ENCODE measurements at places on chromosomes 6 and 20. TPM values are rescaled to one million over a fixed set of nuclear protein-coding genes. Genes with fewer than 3 reads are reported as not detected.

GRCh38 chr6:25637211-25637610 is 14.8 kb upstream of the SCGN start:
- no peaks in the 10 kb centered on the region for H3K36me3 ChIP-seq
- H3K4me1 ChIP-seq, result no peaks in the 10 kb centered on the region
- H3K27me3 ChIP-seq, result no peaks in the 10 kb centered on the region
- H3K4me3 ChIP-seq, result no peak overlapping the region
- DNase-seq, result no peak

BPIFB1 gene
- total RNA-seq, result not detected

- DNase-seq, result no peak
- H3K27ac ChIP-seq, result no peak overlapping the region
- no peaks in the 10 kb centered on the region for H3K36me3 ChIP-seq
- H3K4me1 ChIP-seq, result no peaks in the 10 kb centered on the region
- H3K27me3 ChIP-seq, result no peaks in the 10 kb centered on the region
Measured at GRCh38 chr20:15556869-15557268, 1016.4 kb downstream of the KIF16B start.

DNA sequence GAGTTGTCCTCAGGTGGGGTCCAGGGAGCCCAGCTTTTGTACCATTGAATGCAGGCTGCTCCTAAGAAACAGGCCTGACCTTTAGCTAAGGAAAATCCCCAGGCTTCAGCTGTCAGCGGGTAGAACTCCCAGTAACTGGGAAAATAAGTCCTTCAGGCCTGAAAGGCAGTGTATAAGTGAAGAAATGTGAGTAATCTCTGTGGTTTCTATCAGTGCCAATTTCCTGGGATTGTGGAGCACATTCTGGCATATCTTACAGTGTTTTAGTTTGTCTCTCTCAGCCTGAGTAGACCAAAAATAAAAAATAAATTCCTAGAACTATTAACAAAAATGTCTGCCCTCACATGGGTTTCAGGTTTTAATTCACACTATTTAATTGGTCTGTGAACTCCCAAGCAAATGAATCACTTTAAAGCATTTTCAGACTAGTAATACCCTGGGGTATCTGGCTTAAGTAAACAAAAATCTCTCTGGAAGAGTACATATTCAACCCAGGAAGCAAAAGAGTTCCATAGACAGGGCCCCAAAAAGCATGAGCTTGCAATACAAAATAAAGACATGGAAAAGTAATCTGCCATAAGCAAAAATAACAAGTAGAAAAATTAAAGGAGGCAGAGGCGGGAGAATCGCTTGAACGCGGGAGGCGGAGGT is 566.2 kb upstream of the NOX3 start:
- no peaks in the 10 kb centered on the region for H3K27me3 ChIP-seq
- no peak overlapping the region for H3K4me3 ChIP-seq
- no peak for DNase-seq

DNA sequence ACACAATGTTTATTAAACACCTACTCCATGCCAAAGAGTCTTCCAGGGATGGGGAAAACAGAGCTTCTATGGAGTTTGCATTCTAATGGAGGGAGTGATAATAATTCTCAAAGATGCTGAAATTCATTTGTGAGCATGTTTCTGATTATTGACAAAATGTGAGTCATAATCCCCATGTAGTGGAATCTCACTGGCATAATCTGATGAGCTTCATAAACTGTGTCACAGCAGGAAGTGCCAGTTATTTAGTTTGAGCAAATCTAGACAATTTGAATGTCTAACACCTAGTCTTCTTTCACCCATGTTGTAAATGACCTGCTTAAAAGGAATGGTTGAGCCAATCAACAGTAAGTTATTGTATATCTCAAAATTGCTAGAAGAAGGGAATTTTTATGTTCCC is 95.1 kb downstream of the KCNQ5 start:
- no peaks in the 10 kb centered on the region for H3K36me3 ChIP-seq
- H3K4me1 ChIP-seq, result no peaks in the 10 kb centered on the region
- DNase-seq, result no peak
- H3K27me3 ChIP-seq, result no peaks in the 10 kb centered on the region
- H3K4me3 ChIP-seq, result no peak overlapping the region
- H3K27ac ChIP-seq, result no peak overlapping the region

GRCh38 chr6:152625213-152625612 is 11.9 kb downstream of the SYNE1 start:
- H3K36me3 ChIP-seq, result no peaks in the 10 kb centered on the region
- no peaks in the 10 kb centered on the region for H3K27me3 ChIP-seq
- H3K27ac ChIP-seq, result no peak overlapping the region

DNA sequence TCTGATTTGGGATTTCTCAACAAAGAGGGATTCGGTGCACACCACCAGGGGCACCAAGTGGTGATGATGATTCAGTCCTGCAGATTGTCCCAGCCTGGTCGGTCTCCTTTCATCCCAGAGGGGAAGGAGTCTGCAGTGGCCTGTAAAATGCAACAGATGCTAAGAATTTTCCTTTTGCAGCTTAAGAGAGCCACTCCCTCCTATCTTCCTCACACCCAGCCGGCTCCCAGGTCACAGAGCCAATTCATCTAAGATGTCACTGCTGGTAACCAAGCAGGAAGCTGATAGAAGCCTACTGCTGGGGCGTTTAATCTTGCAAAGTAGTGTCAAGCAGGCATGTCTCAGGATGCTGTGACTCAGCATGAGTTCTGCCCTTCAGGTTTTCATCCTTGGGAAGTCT is 203.8 kb upstream of the LRFN2 start:
- no peak overlapping the region for H3K4me3 ChIP-seq
- H3K36me3 ChIP-seq, result no peaks in the 10 kb centered on the region
- peaks cover 3% of the 10 kb centered on the region for H3K4me1 ChIP-seq
- no peak for DNase-seq
- no peaks in the 10 kb centered on the region for H3K27me3 ChIP-seq

- no peak overlapping the region for H3K27ac ChIP-seq
- no peak overlapping the region for H3K4me3 ChIP-seq
- H3K4me1 ChIP-seq, result no peaks in the 10 kb centered on the region
- no peak for DNase-seq
- no peaks in the 10 kb centered on the region for H3K27me3 ChIP-seq
Measured at GRCh38 chr6:38933426-38933825, 115.2 kb upstream of the GLP1R start.

SAPCD1 gene
- 3.4 TPM for total RNA-seq

GRCh38 chr20:13984211-13984610 is 6.2 kb downstream of the SEL1L2 start:
- no peak overlapping the region for H3K27ac ChIP-seq
- no peaks in the 10 kb centered on the region for H3K4me1 ChIP-seq
- DNase-seq, result no peak
- no peaks in the 10 kb centered on the region for H3K27me3 ChIP-seq

DNA sequence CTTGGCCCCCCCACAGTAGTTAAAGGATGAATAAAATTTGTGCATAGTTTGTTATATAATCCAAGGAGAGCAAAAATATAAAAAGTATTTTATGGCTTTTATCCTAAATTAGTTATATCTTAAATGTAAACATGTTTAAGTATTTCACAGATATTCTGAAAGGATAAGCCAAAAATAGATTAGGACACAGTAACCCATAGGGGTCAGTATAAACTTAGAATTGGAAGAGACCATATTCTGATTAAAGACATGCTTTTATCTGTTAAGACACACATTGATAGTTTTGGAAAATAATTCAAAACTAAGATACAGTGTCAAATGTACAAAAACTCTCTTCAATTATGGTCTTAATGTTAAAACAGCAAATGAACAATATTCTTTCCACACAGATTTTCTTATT is 4.5 kb upstream of the SERINC1 start:
- no peaks in the 10 kb centered on the region for H3K4me1 ChIP-seq
- no peak for DNase-seq
- H3K27me3 ChIP-seq, result no peaks in the 10 kb centered on the region
- no peak overlapping the region for H3K4me3 ChIP-seq
- H3K36me3 ChIP-seq, result no peaks in the 10 kb centered on the region

TMEM63B gene
- 16.8 TPM for total RNA-seq

ADGRB3 gene
- total RNA-seq, result 1.9 TPM

GZF1 gene
- total RNA-seq, result 28.4 TPM

DNA sequence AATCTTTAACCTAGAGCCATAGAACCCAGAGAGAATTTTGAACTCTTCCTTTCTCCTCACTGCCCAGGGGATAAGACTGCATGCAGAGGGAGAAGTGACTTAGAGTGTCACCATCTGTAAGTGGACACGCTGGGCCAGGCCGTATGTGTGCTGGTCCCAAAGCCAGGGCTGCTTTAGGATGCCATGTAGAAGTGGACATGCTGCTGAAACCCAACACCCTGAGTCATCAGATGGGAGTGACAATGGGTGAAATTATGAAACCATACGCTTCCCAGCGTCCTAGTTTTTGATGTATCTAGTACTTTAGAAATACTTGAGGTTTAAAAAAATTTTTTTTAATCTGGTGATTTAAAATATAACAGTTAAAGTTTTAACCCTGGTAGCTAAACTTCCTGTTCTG is 191.1 kb downstream of the FNDC1 start:
- no peaks in the 10 kb centered on the region for H3K27me3 ChIP-seq
- H3K36me3 ChIP-seq, result no peaks in the 10 kb centered on the region
- no peak overlapping the region for H3K4me3 ChIP-seq
- H3K27ac ChIP-seq, result no peak overlapping the region

- H3K36me3 ChIP-seq, result no peaks in the 10 kb centered on the region
- no peak for DNase-seq
- H3K27ac ChIP-seq, result no peak overlapping the region
- peaks cover 9% of the 10 kb centered on the region for H3K4me1 ChIP-seq
- no peak overlapping the region for H3K4me3 ChIP-seq
- H3K27me3 ChIP-seq, result no peaks in the 10 kb centered on the region
Measured at GRCh38 chr6:135871878-135872277, 20.4 kb downstream of the PDE7B start.

All from ovary (tissue), 10 donors.